ENCODE measurements at places on chromosomes 4 and X.
A peak's percentile ranks its signal among the peaks of the same experiment; 100 is the strongest.

GRCh38 chrX:123962006-123962467, 531 bp downstream of the STAG2 start:
- DNase-seq = no peak

- no peak for DNase-seq
Measured at GRCh38 chr4:40684404-40684803, 54.7 kb upstream of the RBM47 start.

- DNase-seq = no peak
Measured at GRCh38 chr4:74950882-74951281, 18.0 kb downstream of the PARM1 start.

DNA sequence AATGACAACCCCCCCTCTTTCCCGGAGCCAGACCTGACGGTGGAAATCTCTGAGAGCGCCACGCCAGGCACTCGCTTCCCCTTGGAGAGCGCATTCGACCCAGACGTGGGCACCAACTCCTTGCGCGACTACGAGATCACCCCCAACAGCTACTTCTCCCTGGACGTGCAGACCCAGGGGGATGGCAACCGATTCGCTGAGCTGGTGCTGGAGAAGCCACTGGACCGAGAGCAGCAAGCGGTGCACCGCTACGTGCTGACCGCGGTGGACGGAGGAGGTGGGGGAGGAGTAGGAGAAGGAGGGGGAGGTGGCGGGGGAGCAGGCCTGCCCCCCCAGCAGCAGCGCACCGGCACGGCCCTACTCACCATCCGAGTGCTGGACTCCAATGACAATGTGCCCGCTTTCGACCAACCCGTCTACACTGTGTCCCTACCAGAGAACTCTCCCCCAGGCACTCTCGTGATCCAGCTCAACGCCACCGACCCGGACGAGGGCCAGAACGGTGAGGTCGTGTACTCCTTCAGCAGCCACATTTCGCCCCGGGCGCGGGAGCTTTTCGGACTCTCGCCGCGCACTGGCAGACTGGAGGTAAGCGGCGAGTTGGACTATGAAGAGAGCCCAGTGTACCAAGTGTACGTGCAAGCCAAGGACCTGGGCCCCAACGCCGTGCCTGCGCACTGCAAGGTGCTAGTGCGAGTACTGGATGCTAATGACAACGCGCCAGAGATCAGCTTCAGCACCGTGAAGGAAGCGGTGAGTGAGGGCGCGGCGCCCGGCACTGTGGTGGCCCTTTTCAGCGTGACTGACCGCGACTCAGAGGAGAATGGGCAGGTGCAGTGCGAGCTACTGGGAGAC, 1.6 kb downstream of the PCDH10 start:
- DNase-seq = peak; percentile 12

DNA sequence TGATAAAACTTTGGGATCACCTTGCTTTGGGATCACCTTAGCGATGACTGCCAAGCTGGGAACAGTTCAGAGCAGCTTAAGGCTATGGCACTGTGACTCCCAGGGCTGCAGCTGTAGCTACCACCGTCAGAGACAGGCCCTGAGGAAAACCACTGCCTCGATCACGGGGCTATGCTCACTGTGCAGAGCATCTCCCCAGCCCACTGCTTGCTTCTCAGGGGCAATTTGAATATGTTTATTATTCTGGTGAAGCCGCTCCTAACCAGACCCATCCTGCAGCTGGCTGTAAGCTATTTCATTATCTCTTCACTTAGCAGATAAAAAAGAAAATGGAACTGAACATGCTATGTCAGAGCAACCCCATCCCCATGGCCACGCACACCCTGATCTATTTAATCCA, 328.5 kb downstream of the EVC2 start:
- no peak for DNase-seq

GRCh38 chr4:38082424-38083385, 122.5 kb downstream of the PTTG2 start:
- DNase-seq = peak; percentile 83

GRCh38 chrX:56802428-56802827, 73.4 kb downstream of the NBDY start:
- no peak for DNase-seq

- DNase-seq = no peak
Measured at GRCh38 chr4:7816771-7817170, 122.9 kb downstream of the AFAP1 start.

GRCh38 chrX:130245441-130245840, 23.3 kb downstream of the ZNF280C start:
- peak; percentile 81 for DNase-seq

DNA sequence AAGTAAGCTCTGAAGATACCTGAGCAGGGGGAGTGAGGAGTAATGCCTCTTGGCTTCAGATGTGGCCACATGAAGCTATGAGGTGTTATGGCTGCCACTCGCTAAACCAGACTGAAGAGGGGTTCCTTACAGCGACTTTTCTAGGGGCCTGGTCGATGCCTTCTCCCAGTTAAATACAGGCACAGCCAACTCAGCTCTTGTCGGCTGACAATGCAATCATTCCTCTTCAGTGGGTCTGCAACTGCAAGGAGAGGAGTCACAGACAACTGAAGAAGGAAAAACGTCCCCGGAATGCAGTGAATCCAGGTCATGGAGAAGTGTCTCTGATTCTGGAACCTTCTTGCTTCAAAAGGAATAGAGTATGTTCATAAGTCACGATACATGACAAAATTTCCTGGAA, 106.4 kb downstream of the RNF150 start:
- DNase-seq = no peak

- DNase-seq = no peak
Measured at GRCh38 chr4:56323327-56323726, 64.0 kb downstream of the AASDH start.

- no peak for DNase-seq
Measured at GRCh38 chr4:139514382-139515059, 41.5 kb downstream of the SETD7 start.

GRCh38 chrX:68440940-68441339, 7.6 kb upstream of the OPHN1 start:
- peak; percentile 66 for DNase-seq

- no peak for DNase-seq
Measured at GRCh38 chrX:23482561-23482960, 147.9 kb downstream of the PTCHD1 start.

- DNase-seq = no peak
Measured at GRCh38 chr4:164639001-164639400, 114.9 kb upstream of the SMIM31 start.

DNA sequence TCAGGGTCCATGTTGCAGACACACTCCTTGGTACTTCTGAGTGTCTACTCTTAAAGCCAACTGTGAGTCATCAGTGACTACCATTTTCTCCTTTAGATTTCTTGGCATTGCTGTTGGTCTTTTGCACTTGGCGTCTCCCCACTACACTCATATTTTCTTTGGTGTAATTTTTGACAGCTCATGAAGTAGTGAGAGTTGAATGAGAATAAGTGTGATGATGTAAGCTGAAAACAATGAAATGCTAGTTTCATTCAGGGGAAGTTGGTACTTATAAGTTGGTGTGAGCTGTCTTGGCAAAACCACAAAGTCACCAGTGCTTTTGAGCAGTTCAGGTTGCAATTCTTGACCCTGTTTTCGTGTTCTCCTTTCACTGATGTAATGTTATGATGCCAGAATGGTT, 142.9 kb upstream of the ARX start:
- DNase-seq = peak; percentile 8

DNA sequence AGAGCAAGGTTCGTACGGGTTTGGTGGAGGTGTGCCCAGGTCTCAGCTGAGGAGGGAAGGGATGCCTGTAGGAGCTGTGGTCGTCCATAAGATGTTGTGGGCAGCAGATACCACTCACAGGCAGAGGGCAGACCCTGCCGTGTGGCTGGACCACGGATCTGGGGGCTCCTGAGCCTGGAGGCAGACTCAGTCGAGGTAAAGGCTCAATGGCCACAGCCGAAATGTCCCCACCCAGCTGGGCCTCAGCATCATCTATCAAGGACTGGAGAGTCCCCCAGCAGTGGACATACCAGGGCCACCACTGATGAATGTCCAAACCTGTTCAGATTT, 98.5 kb downstream of the DHRSX start:
- DNase-seq = no peak

- no peak for DNase-seq
Measured at GRCh38 chr4:76226418-76226817, 12.8 kb upstream of the SCARB2 start.

DNA sequence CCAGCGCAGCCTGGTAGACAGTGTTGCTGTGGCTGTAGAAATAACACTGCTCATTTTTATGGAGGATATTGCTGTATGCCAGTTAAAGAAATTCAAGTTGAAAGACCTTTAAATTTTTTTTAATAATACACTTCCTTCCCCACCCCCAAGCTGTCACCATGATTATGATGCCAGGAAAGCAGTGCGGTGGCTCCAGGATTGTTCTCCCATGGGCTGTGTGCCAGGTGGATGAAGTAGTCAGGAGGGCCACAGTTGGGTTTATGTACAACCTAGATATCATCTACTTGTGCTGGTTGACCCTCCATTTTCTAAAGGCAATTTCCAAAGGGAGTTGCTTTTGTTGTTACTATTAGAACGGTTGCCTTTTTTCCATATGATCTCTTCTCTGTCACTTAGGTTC, 136.6 kb downstream of the AFF1 start:
- DNase-seq = no peak

GRCh38 chr4:83552083-83552482, 16.2 kb downstream of the GPAT3 start:
- DNase-seq = peak; percentile 70

DNA sequence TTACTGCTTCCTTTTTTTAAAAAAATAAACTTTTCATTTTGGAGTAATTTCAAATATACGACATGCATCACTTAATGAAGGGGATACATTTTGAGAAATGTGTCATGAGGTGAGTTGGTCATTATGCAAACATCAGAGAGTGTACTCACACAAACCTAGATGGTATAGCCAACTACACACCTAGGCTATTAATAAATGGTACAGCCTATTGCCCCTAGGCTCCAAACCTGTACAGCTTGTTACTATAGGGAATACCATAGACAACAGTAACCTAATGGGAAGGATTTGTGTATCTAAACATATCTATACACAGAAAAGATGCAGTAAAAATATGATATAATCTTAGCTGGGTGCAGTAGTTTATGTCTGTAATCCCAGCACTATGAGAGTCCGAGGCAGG, 29.1 kb downstream of the SETD7 start:
- DNase-seq = no peak

DNA sequence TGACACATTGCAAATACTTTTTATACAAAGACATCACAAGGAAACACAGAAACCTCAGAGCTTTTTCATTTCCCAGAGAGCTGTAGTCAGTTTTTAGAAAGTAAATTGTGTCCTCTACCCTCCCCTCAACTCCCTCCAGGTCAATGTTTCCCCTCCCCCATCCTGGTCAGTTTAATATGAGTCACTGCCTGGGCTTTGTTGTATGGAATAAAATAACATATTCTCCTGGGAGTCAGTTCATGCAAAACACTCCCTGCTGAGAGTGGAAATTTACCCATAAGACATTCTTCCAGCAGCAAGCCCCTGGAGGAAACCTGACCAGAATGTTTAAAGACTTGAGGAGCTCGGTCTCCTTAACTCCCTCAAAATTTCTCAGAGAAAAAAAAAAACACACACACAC, 270.1 kb upstream of the LDB2 start:
- peak; percentile 90 for DNase-seq

DNA sequence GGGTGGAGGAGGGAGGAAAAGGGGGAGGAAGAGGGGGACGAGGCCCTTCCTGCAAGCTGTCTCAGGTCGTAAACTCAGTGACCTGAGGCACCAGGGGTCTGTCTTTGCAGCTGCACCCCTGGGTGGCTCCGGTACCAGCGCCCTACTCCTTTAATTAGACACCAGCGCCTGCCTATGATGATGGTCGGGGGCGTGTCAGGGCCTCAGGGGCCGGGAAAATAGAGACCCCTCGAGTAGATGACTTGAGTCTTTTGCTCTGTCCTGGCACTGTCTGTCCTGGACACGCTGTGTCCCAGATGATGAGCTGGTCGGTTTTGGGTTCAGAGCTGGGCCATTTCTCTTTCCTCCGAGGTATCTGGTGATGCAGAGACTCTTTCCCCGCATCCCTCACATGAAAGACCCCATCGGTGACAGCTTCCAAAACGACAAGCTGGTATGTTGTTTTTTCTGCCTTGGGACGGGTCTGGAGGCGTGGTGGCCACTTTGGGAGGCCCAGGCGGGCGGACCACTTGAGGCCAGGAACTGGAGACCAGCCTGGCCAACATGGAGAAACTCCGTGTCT, 11.2 kb downstream of the SLC25A6 start:
- no peak for DNase-seq

- DNase-seq = no peak
Measured at GRCh38 chr4:125070861-125071260, 243.9 kb upstream of the FAT4 start.

GRCh38 chr4:118843237-118843636, 7.3 kb upstream of the SEC24D start:
- no peak for DNase-seq

GRCh38 chr4:76687746-76688448, 210.0 kb downstream of the SOWAHB start:
- no peak for DNase-seq

DNA sequence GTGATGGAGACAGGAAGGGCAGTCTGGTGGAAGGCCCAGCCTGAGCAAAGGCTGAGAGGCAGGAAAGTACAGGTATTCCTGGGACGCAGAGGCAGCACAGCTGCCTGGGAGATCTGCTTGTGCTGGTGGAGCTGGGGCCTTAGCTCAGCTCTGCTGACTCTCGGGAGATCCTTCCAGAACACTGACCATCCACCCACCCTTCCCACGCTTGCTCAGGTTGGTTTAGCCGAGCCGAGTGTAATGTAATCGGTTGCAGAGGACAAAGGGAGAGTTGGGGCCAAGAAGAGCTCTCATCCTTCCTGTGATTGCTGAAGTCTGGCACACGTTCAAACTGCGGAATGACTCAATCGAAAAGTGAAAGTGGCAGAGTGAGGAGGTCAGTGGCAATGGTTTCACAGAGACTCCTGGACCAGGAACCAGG, 43.1 kb upstream of the GPR78 start:
- peak; percentile 88 for DNase-seq

- DNase-seq = no peak
Measured at GRCh38 chr4:79049840-79050540, 110.8 kb upstream of the PAQR3 start.

- DNase-seq = peak; percentile 43
Measured at GRCh38 chr4:113665036-113665435, 96.5 kb downstream of the CAMK2D start.

- peak; percentile 25 for DNase-seq
Measured at GRCh38 chr4:150578745-150579501, 3.0 kb upstream of the MAB21L2 start.

- DNase-seq = no peak
Measured at GRCh38 chr4:177301126-177301639, 8.5 kb upstream of the NEIL3 start.

- no peak for DNase-seq
Measured at GRCh38 chr4:135368831-135369230, 1167.2 kb upstream of the PABPC4L start.

GRCh38 chr4:88008122-88008742, 797 bp downstream of the PKD2 start:
- peak; percentile 63 for DNase-seq
